ENCODE measurements at places on chromosomes 11 and 22. TPM values are rescaled to one million over a fixed set of nuclear protein-coding genes. Genes with fewer than 3 reads are reported as not detected.

Gene CD6
- 0.58 TPM for total RNA-seq

- peak overlapping the region; percentile 85 for H3K27ac ChIP-seq
- H3K36me3 ChIP-seq, result peaks cover 13% of the 10 kb centered on the region
- H3K27me3 ChIP-seq, result no peaks in the 10 kb centered on the region
- H3K4me3 ChIP-seq, result peak overlapping the region; percentile 86
- peaks cover 31% of the 10 kb centered on the region for H3K4me1 ChIP-seq
These were observed 614 bp downstream of the SELENOM start for GRCh38 chr22:31106731-31107177.

GRCh38 chr11:109401545-109401944 lies 20.4 kb upstream of the C11orf87 start:
- H3K27me3 ChIP-seq, result no peaks in the 10 kb centered on the region
- H3K4me1 ChIP-seq, result peaks cover 4% of the 10 kb centered on the region
- H3K36me3 ChIP-seq, result no peaks in the 10 kb centered on the region
- H3K27ac ChIP-seq, result no peak overlapping the region

- DNase-seq, result no peak
- H3K27ac ChIP-seq, result no peak overlapping the region
- H3K27me3 ChIP-seq, result peaks cover 15% of the 10 kb centered on the region
- H3K36me3 ChIP-seq, result no peaks in the 10 kb centered on the region
- H3K4me1 ChIP-seq, result peaks cover 8% of the 10 kb centered on the region
These were observed 91.7 kb upstream of the CSNK2A3 start for GRCh38 chr11:11444804-11445131.

Data from astrocyte (in vitro differentiated cells and primary cell).